Stimulated activated CD4-positive, alpha-beta T cell treated with anti-CD3 and anti-CD28 coated beads, Interleukin-1b, Interleukin-23, amount 100 ng/mL, for 1 hour (primary cell): ENCODE measurements at places on chromosomes 5 and 9.

DNA sequence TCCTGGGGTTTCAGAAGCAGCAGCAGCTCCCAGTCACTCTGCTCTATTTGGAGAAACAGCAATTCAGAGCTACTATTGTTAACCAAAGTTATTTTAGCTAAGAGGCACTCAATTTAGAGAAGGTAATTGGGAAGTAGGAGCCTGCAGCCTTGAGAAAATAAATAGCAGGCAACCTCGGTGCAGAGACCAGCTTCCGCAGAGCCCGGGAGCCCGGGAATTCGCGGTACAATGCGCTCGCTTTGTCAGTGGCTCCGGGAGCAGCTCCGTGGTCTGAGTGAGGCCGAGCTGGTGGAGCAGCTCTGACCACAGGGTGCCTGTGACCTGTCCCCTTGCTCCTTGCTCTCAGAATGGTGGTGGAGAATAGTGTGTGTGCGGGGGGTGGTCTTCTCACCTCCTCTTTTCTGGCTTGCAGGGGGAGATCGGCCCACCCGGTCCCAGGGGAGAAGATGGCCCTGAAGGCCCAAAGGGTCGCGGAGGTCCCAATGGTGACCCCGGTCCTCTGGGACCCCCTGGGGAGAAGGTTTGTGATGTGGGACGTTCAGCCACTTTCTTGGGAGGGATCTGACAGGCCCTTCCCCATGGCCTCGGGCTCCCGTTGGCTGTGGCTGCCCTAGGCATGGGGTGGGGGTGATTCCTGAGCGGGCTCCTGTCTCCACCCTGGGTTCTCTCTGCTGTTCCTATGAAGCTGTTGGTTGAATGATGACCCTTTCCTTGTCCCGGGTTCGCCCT lies 95.9 kb upstream of the FCN2 start:
- DNase-seq = no peak

GRCh38 chr9:123420592-123421111 lies 64.7 kb downstream of the CRB2 start:
- DNase-seq = no peak

DNA sequence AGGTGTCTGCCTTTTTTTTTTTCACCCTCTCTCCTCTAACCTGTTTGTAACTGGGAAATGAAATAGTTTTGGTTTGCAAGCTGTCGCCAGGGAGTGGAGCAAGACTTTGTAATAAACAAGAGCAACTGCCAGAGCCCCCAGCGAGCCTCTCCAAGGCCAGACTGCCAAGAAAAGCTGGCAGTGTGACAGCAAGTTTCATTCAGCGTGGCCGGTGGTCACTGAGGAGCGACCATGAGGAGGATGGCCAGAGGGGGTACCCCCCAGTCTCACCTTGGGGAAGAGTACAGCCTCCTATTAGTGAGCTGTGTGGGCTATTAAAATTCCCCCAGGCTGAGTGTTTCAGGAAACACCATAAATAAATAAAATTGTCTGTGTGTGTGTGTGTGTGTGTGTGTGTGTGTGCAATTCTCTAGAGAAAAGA lies 49.9 kb downstream of the ZFAND5 start:
- DNase-seq = no peak

GRCh38 chr9:34929506-34930102 lies 28.5 kb upstream of the PHF24 start:
- no peak for DNase-seq

DNA sequence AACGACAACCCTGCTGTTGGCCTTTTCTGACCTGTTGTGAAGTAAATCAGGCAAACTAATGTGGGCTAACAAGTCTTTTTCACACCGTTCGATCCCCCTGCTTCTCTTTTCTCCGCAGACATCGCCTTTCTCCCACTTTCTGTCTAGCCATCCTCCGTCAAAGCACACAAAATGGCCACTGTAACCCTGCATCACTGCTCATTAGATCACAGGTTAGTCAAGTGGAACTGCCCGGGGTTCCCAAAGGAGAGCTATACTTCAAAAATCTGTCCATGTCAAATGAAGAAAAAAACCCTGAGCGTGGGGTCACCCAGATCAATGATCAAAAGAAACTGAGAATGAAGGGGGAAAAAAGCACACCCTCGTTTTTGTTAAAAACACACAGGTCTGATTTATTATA lies 212.1 kb downstream of the ARL15 start:
- DNase-seq = no peak

GRCh38 chr9:81225596-81225995 lies 463.8 kb downstream of the TLE1 start:
- no peak for DNase-seq
